Activated CD8-positive, alpha-beta memory T cell treated with anti-CD3 and anti-CD28 coated beads for 1 hour (primary cell): ENCODE measurements at places on chromosomes 7 and 10.

DNA sequence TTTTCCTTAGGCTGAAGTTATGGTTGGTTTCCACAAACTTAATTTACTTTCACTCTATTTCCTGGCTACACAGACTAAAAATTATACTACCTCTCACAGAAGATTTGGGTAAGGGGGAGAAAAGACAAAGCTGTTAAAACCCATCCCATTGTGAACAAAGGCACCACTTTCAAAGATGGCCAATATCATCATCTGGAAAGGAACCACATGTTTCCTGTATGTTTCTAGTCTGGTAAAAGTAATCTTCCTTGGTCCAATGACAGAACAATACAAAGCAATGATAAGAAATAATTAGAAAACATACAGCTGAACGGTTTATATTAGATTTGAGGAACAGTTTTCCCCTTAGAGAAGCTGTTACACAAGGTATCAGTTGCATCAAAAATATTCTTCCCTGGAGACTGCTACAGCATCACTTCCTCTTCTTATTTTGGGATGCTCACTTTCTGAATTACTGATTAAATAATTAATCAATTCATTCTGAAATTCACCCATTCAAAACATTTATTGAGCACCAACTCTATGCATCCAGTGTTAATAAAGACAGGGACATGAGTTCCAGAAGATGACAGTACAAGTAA is 8.5 kb upstream of the SFR1 start:
- DNase-seq = no peak

DNA sequence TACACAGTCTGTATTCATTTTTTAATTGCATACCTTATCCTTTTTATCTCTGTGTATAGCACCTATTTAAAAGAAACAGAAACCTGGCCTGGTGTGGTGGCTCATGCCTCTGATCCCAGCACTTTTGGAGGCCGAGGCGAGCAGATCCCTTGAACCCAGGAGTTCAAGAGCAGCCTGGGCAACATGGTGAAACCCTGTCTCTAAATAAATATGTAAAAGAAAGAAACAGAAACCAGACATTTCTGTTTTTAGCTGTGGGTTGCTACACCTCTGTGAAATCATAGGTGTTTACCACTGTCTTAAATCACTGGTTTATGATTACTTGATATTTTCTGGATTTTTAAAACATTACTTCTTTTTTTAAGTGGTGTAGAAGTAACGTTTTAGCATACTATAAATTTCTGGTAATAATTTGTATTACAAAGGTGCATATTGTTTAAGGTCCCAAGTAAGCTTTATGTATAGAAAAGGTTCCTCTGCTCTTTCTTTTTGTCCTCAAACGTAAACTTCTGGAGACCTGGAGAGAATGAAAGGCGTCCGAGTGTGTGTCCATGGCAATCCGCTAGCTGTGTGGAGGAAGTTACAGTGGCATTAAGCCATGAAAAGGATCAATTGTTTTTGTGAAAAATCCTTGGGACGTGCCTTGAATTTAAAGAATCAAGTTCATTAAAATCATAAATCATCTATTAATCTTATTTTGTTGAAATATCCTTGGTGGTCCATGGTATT is 41.1 kb downstream of the PTPRZ1 start:
- no peak for DNase-seq

GRCh38 chr10:116857156-116857555 is 7.9 kb downstream of the ENO4 start:
- no peak for DNase-seq

DNA sequence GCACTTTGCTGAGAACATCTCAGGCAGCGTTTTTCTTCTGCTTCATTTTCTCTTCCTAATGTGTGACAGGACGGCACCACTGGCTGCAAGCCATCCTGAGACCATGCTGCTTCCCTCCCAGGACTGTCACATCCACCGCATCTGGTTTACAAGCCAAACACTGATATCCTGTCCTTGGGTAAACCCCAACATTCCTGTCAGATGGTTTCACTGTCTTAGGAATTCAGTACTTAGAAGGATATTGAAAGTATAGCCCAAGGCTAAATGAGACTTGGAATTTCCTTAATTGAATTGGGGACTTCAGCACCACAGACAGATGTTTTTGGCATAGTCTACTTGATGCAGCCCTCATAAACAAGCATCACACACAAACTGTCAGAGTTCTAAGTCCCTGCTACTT is 74.2 kb upstream of the PLXNA4 start:
- DNase-seq = no peak

- no peak for DNase-seq
Measured at GRCh38 chr7:71323726-71324125, 191.8 kb downstream of the GALNT17 start.
